ENCODE measurements at places on chromosomes 6 and 20. TPM values are rescaled to one million over a fixed set of nuclear protein-coding genes. Genes with fewer than 3 reads are reported as not detected.
A peak's percentile ranks its signal among the peaks of the same experiment; 100 is the strongest.

- DNase-seq = no peak
Measured at GRCh38 chr20:2338411-2339066, 42.2 kb upstream of the TGM6 start.

GRCh38 chr6:84674395-84674794, 90.0 kb downstream of the TBX18 start:
- no peak for DNase-seq

GRCh38 chr6:63571361-63572043, 778 bp upstream of the LOC128125822 start:
- peak; percentile 45 for DNase-seq

Gene SERINC3
- 96.2 TPM for total RNA-seq

DNA sequence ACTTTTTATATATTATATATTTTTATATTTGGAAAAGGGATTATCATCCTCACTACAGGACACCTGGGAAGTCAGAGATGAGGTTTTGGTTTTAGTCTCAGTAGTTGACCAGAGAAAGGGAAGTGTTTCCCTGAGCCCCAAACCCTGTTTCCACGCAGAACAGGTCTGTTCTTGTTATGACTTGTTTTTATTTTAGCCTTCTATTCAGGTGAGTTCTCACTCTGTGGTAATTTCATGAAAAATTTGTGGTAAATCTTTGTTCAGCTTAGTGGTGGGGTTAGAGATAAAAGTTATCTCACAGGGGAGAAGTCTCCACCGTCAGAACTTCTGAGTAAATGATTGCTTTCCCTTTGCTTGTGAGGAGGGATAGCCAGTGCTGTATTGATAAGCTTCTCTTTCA, 224.9 kb downstream of the FARS2 start:
- no peak for DNase-seq

Gene HSP90AB1
- 913 TPM for total RNA-seq

Gene PROKR2
- not detected for total RNA-seq

Gene COL9A3
- 1.8 TPM for total RNA-seq

DNA sequence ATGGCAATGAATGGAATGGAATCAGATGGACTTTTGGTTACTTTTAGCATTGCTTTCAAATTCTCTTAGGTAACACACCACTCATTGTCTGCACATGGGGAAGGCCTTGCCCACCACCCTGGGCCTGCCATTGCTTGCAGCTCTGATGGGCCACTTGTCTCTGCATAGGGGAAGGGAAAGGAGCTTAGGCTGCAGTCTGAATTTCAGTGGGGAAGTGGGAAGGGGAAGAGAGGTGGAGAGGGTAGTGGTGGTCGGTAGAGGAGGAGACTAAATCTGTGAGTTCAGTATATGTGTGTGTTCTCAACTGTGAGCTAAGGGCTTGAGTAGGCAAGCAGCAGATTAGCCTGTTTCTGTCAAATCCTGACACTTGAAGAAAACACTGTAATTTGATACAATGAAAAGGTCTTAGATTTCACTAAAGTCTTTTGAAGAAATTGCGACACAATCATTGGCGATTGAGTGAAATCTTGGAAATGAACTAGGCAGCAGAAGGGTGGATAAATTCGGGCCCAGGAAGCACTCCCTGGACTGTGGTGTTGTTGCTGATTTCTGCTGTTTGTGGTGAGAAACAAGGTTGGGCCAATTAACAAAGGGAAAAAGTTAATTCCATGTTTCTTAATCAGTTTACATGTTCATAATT, 80.6 kb downstream of the OTOR start:
- DNase-seq = no peak

DNA sequence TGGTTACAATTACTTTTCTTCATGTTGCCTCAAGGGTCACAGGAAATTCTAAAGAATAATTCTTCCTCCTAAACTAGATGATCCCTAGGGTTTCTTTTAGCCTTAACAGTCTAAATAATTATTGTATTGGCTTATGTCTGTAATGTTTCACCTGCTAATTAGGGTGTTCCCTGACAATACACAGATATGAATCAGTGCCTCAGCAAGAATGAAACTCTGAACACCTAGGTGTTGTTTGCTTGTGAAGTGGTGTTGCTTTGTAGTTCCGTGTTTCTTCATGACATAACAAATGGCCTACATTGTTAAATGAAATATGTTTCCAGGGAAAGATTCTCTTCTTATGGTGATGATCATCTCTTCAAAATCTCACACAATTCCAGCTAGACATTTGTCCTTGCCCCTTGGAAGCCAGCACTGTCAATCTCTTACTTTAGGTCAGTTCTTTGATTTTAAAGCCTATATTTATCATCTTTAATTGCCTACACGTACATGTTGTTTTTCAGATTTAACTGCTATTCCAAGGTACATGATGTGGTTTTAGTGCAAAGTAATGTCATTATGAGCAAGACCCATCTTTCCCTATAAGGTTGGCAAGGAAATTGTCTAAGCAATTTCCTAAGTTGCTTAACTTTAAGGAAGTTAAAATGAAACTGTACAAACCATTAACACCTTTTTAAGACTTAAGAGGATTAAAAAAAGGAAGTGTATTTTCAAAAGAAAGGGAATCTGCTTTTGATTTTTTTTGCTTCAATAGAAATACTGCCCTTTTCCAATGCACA, 111.9 kb downstream of the TBC1D7 start:
- no peak for DNase-seq

Gene HEY2
- total RNA-seq = 49.0 TPM
